ENCODE measurements at places on chromosomes 7 and 10.

DNA sequence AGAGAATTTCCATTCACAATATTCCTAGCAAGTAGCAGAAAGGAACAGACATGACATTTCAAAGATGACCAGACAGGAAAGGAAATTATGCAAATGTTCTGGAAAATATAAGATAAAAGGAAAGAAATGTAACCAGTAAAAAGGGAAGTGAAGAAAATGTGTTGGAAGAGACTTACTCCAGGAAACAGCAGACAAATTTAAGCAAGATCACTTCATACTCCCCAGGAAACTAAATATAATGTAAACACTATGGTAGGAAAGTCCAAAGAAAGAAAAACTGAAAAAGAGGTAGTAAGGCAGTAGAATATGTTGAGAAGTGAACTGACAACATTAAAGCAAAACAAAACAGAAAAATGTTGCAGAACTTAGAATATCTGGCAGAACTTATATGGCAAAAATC is 6.4 kb upstream of the ST8SIA6 start:
- DNase-seq: no peak

DNA sequence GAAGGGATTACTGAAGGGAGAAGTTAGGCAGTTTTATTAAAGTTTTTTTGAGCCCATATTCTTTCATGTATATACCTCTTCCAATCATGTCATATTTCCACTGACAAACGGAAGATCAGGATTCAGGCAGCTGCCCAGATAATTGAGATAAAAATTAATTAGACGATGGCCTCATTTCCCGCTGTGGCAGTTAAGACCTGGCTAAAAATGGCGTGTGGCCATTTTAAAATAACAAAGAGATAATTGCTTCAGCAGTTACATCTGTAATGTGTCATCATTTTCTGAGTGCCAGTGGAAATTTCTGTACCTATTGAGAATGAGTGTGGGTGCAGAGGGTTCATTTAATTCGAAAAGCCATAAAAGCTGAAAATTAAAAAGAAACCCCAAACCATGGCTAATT is 215.1 kb downstream of the STK31 start:
- DNase-seq: no peak

DNA sequence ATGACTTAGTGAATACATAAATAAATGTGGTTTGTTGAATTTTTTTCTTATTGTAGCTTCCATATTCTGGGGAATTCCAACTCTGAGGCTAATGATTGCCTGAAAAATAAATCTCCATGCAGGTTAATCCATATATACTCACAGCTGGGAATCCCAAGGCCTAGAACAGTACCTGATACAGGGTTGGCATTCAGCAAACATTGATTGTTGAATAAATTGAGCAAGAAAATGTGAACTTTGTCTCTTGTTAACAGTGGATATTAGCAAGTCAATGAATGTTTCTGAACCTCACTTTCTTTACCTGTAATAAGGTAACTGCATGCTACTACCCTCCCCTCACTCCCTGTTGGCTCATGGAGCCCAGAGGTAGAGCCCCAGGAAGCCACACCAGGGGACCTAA is 253.6 kb upstream of the AOAH start:
- no peak for DNase-seq

DNA sequence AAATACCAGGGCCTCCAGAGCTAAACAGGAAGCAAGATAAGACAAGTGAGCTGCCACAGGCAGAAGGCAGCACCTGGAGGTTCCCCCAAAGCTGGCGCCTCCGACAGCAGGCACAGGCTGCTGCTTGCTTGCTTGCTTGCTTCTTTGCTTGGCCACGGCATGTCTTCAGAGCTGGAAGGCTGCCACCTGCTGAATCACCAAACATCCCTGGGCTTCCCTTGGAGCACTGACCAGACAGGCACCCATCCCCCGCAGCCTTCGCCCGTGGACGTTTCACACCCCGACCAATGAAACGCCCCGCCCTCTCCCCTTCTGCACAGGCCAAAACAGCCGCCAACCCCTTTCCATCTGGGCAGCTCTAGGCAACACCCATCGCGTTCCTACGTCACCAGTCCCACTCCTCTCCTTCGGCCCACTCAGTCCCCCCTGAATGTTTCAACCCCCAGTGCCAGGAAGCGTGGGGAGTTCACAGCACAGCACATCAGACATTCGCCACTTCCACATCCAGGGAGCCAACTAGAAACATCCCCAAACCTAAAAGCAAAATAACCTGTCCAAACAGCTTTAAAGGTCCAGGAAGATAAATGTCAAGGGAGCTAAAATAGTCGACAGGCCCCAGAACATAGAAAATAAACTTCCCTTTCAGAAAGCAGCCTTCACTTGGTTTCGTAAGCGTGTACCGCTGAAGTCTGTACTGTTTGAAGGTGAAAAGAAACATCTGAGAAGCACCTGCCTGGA is 1.6 kb downstream of the SGMS1 start:
- peak; percentile 45 for DNase-seq

GRCh38 chr7:85090143-85090542 is 96.7 kb downstream of the SEMA3D start:
- no peak for DNase-seq

GRCh38 chr10:78162853-78163252 is 129.2 kb downstream of the RPS24 start:
- no peak for DNase-seq

- DNase-seq: no peak
Measured at GRCh38 chr10:132395704-132396493, 1.1 kb upstream of the PWWP2B start.
